ENCODE measurements at places on chromosomes 6 and 20.
A peak's percentile ranks its signal among the peaks of the same experiment; 100 is the strongest.

DNA sequence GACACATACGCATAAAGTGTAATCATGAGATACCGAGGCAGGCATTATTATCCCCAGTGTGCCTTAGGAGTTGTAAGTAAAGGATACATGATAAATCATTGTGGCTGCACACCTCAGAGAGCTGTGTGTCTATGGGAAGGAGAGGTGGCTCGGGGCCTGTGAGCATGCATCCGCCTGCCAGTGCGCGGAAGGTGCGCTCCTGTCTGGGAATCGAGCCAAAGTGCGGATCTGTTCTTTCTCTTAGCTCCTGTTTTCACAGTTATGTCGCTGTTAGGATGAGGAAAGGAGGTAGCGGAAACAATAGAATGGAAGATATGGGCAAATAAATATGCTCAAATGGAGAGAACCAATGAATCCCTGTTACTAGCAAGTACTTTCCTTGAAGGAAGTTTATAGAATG lies 98.0 kb downstream of the ANKRD6 start:
- H3K36me3 ChIP-seq: no peaks in the 10 kb centered on the region
- H3K27me3 ChIP-seq: peaks cover 6% of the 10 kb centered on the region
- H3K4me1 ChIP-seq: no peaks in the 10 kb centered on the region
- H3K4me3 ChIP-seq: no peak overlapping the region

DNA sequence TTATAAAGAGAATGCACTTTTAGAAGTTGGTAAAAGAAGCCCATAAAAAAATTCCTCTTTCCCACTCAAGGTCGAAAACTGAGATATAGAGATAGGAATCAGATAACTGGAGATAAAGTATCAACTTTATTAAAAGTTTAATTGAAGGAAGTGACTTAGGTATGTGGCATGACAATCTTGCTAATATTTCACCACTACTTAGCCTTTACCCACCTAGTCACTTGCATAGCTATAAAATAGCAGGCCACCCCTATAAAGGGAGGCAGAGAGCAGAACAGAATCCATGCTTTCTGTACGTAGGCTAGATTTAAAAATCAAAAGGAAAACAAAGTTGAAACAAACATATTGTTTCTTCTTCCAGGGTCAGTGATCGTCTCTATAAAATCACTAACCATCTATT lies 13.2 kb upstream of the TBC1D32 start:
- DNase-seq: no peak
- H3K4me3 ChIP-seq: no peak overlapping the region
- no peak overlapping the region for H3K27ac ChIP-seq
- H3K27me3 ChIP-seq: peaks cover 3% of the 10 kb centered on the region

DNA sequence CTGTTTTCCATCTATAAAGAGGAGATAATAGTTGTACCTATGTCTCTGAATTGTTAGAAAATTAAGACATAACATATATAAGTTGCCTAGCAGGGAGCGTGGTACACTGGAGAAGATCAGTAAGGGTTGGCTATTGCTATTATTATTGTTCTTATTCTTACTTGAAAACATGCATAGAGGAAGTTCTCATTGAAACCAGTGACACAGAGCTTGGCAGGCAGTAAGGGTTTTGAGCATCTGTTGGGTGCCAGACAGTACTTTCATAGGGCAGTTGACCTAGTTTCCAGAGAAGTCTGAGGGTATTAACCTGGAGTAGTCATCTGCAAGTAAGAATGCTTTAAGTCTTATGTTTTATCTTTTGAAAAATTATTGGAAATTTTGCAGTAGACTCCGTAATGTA lies 13.3 kb upstream of the SGK1 start:
- no peaks in the 10 kb centered on the region for H3K36me3 ChIP-seq
- no peak overlapping the region for H3K27ac ChIP-seq
- peaks cover 3% of the 10 kb centered on the region for H3K27me3 ChIP-seq
- DNase-seq: no peak
- no peaks in the 10 kb centered on the region for H3K4me1 ChIP-seq

DNA sequence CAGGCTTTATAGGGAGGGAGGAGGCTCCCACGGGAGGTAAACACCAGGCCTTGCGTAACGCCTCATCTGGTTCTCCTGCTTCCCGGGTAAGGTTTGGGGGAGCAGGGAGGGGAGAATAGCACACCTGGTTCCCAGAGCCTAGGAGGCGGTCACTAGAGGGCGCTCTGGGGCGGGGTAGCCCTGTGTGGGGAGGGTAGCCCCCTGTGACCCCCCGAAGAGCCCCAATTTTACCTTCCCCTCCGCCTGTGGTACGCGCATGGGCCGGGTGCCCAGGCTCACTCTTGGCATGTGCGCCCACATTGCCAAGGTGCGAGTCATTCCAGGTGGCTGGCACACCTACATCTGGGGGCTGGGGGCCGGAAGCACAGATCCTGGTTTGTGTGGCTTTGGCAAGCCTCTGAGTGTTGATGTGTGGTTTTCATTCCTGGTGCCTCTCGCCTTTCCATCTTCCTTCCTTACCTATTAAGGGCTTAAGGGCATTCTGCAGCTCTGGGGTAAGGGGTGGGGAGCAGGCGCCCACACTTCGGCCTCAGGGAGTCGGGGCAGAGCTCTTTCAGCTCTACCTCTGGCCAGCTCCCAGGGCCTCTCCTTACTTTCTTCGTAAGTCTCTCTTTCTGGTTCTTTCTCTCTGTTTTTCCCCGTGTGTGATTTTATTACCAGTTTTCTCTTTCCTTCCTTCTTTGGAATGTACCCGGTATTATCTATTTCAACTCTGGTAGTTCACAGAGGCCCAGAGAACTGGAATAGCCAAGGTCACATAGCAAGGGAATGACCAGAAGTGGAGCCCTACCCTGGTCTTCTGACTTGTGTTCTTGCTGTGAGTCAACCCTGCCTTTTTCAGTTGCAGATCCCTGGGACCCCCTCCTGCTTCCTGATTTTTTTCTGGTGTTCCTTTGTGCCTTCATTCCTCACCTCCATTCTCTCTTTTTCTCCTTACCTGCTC lies 492 bp upstream of the RNF39 start:
- peaks cover 90% of the 10 kb centered on the region for H3K27me3 ChIP-seq
- H3K4me3 ChIP-seq: peak overlapping the region; percentile 10
- peaks cover 9% of the 10 kb centered on the region for H3K36me3 ChIP-seq
- no peak for DNase-seq

- peak; percentile 79 for DNase-seq
- H3K27me3 ChIP-seq: no peaks in the 10 kb centered on the region
- peaks cover 79% of the 10 kb centered on the region for H3K4me1 ChIP-seq
- peaks cover 73% of the 10 kb centered on the region for H3K36me3 ChIP-seq
Observed at GRCh38 chr20:4813863-4814695, 92.4 kb downstream of the PRND start.

DNA sequence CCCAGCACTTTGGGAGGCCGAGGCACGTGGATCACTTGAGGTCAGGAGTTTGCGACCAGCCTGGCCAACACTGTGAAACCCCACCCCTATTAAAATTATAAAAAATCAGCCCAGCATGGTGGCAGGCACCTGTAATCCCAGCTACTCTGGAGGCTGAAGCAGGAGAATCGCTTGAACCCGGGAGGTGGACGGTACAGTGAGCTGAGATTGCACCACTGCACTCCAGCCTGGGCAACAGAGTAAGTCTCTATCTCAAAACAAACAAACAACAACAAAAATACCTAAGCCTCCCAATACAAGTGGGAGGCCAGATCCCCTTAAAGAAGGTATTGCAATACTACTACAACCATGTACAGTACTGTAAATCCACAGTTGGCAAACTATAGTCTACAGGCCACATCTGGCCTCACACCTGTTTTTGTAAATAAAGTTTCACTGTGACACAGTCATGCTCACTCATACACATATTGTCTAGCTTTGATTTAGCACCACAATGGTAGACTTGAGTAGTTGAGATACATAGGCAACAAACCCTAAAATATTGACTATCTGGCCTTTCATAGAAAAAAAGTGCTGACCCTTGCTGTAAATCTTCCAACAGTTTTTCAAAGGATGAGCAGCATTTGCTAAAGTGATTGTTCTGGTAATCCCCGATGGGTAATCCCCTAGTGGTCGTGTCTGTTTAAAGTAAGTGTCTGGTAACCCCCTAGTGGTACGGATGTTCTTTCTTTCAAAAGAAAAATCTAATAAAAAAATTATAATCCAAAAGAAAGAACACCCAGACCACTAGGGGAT lies 202.0 kb downstream of the RNGTT start:
- no peak for DNase-seq
- no peaks in the 10 kb centered on the region for H3K27me3 ChIP-seq
- H3K4me3 ChIP-seq: no peak overlapping the region
- no peaks in the 10 kb centered on the region for H3K4me1 ChIP-seq

GRCh38 chr20:62985444-62985778 lies 21.4 kb downstream of the BHLHE23 start:
- no peak for DNase-seq
- H3K36me3 ChIP-seq: no peaks in the 10 kb centered on the region
- H3K27me3 ChIP-seq: peaks cover 91% of the 10 kb centered on the region
- no peak overlapping the region for H3K4me3 ChIP-seq
- H3K4me1 ChIP-seq: peaks cover 40% of the 10 kb centered on the region
- no peak overlapping the region for H3K27ac ChIP-seq

- no peak overlapping the region for H3K4me3 ChIP-seq
- DNase-seq: no peak
- H3K4me1 ChIP-seq: peaks cover 2% of the 10 kb centered on the region
- H3K36me3 ChIP-seq: no peaks in the 10 kb centered on the region
Observed at GRCh38 chr20:59446376-59446775, 146.0 kb downstream of the EDN3 start.

DNA sequence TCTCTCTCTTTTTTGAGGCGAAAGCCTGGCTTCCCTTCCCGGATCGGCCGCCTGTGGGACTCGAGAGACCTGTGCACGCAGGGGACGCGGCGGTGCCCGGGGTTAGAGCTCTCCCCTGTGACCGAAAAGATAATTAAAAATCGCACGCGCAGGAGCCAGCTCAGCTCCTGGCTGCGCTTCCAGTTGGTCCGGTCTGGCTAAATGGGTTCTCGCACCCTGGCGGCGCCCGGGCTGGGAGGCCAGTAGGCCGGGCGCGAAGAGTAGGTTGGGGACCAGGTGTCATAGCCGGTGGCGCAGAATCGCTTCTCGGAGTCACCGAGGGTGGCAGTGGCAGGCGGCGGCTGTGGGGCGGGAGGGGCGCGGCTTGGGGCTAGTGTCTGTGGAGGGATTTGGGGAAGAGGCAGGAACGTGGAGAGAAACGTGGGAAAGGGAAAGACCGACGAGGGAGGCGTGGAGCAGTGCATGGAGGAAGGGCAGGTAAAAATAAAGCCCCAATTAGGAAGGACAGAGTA lies 41.9 kb upstream of the SUPT3H start:
- H3K27me3 ChIP-seq: peaks cover 64% of the 10 kb centered on the region
- H3K4me3 ChIP-seq: peak overlapping the region; percentile 91
- H3K36me3 ChIP-seq: peaks cover 1% of the 10 kb centered on the region
- peaks cover 35% of the 10 kb centered on the region for H3K4me1 ChIP-seq

DNA sequence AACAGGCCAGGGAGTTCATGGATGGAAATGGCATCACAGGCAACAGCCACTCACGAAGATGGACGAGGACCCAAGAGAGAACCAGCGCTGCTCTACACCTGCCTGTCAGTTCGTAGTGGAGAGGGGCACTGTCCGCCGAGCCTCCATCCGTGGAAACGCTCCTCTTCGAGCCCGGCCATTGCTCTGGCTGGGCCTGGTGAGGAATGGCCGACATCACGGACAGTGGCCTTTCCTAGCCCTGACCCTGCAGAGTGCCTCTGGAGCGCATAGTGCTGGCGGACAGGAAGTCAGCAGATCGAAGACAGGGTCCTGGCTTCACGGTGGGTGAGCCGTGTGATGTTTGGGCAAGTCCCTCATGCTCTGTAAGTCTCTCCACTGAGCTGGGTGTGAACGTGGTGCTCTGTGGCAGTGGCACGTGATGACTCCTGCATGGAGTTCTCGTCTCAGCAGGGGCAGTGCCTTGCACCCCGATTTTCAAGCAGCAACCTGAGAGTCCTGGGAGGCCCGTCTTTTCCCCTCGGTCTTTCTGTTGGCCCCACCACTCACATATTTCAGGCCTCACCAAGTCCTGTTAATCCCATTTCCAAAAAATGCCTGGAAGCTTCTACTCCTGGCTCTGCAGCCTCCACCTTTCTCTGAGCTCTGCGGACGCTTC lies 214.4 kb downstream of the ERMARD start:
- no peak overlapping the region for H3K27ac ChIP-seq
- no peak for DNase-seq
- no peaks in the 10 kb centered on the region for H3K36me3 ChIP-seq
- no peak overlapping the region for H3K4me3 ChIP-seq
- peaks cover 3% of the 10 kb centered on the region for H3K4me1 ChIP-seq
- H3K27me3 ChIP-seq: peaks cover 34% of the 10 kb centered on the region
